Myocyte (in vitro differentiated cells): ENCODE measurements at places on chromosomes 16 and 17. TPM values are rescaled to one million over a fixed set of nuclear protein-coding genes. Genes with fewer than 3 reads are reported as not detected.

Gene MT3
- total RNA-seq = not detected in 2 replicates

Gene PAFAH1B1
- total RNA-seq = 120 and 123 TPM in 2 replicates

Gene TEX14
- total RNA-seq = 0.10 and 0.48 TPM in 2 replicates

Gene SLC6A2
- not detected in 2 replicates for total RNA-seq
